ENCODE measurements at places on chromosomes 12 and 14.

GRCh38 chr12:20390846-20391245, 22.5 kb downstream of the PDE3A start:
- DNase-seq, result no peak

DNA sequence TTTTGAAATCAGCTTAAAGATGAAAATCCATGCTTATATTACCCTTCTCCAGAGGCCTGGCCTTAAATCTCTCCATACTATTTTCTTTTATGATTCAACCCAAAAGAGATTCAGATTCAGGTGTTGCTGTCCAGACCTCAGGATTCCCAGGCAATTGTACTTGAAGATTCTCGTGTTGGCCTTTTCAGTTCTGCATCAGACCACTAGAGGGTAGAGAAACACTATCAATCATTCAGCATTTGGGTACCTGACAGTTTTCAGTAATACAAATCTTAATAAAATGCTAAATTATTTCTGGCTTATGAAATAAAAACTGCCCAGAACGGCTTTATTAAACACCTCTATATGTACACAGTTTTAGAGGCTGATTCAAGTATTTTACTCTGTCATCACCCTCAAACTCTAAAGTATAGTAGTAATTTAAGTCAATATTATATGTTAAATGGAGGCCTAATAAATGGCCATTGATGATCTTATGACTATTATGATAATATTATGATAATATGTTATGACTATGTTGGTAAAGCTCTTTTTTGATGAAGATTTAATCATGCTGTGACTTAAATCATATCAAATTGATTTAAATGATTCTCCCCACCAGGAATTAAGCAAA, 301.1 kb downstream of the DUSP6 start:
- DNase-seq, result no peak

DNA sequence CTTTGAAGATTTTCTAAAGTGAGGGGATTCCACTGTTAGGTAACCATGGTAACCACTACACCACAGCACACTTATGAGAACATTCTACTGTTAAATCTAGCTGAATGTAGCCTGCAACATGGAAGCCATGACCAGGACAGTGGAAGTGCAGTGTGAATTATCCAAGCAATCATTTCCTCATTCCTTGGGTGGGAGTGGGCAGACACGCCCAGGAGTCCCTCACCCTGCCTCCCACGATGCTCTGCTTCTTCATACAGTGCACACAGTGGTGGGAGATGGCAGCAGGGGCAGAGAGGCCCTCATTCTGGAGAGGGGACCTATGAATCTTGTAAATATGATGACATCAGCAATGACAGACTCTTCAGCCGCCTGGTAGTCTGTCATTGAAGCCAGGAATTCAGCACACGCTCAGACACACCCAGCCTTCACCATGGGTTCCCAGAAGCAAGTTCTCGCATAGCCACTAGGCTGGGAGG, 70.1 kb upstream of the HOXC13 start:
- DNase-seq, result no peak

- peak; percentile 16 for DNase-seq
Observed at GRCh38 chr14:104263675-104264358, 125.4 kb downstream of the KIF26A start.

- no peak for DNase-seq
Observed at GRCh38 chr12:19409376-19409775, 29.9 kb upstream of the AEBP2 start.

DNA sequence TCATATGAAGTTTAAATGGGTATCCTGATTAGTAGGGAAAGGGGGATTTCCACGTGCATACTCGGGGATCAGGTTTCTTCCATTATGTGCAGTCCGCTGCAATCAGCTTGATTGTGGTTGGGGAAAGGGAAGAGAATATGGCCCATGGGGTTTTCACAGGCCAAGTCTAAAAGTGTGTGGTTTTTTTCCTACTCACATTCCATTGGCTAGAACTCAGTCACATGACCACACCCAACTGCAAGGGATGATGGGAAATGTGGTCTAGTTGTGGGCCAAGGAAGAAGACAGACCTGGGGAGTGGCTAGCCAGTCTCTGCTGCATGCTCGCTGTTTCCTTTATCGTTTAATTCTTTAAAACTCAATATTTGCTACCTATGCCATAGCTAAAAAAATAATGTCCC, 105.1 kb downstream of the PRIMA1 start:
- DNase-seq, result peak; percentile 79

DNA sequence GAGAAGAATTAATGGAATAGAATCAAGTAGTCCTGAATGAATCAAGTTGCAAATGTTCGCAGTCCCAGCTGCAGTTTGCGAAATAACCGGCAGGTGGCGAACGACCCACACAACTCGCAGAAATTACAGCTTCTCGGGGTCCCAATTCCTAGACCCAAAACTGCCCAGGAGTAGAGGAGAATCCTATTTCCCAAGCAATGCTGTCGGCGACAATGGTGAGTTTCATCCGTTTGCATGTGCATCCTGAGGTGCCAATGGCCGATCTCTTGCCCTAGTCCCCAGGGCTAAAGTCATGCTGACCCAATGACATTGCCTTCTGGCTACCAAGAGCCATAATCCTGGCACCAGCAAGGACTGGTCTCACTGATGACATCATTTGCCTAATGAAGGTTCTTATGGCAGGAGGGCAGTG, 8.5 kb upstream of the ASCL1 start:
- peak; percentile 77 for DNase-seq

- DNase-seq, result no peak
Observed at GRCh38 chr12:117151403-117152031, 38.8 kb downstream of the FBXO21 start.

- no peak for DNase-seq
Observed at GRCh38 chr12:96239711-96240635, 45.8 kb downstream of the ELK3 start.

DNA sequence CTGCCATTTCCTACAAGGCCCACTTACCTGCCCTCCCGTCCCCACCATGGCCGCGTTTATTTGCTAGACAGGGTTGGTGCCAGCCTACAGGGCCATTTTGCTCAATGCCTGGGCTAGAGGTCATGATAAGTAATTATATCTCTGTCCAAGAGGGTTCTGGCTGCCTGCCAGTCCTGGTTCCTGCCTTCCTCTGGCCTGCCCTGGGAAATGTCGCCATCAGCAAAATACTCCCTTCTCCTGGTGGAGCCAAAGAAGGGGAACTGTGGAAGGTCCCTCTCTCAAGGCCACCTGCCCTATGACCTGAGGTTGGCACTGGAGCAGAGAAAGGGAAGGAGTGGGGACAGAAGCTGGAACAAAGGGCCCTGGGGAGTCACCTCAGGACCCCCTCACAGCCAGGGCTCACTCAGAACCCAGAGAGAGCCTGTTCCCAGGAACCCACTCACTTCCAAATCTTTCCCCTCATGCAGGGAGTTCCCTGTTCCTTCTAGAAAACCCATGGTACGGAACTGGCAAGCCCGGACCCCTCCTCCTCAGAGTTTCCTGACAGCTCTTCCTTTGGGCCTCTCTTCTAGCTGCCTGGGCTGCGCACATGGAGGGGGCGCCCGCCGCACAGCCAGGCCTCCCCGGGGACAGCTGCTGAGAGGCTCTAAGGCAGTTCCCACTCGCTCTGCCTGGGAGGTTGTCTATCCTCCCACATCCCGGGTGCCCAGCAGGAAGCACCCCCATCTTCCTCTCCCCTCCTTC, 280.5 kb downstream of the DPF3 start:
- DNase-seq, result peak; percentile 15

GRCh38 chr12:113397497-113398197, 6.0 kb downstream of the SDS start:
- no peak for DNase-seq

Measured in H9 (cell line).